ENCODE measurements at places on chromosomes 7 and 10.

DNA sequence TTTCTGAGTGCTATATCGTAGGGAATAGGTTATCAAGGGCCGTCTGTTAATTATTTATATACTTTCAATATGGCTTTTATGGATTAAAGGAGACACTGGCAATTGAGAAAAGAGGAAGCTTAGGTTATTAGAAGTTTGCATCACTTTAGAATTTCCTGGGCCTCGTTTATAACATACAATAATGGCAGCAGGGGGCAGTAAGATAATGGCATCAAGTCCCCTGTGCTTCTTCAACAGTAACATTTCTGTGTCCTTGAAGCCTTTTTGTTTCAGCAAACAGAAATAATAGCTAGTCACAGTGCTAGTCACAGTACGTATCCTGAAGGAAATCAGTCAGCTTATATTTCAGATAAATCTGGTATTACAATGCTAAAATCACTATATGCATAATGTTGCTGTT lies 41.9 kb downstream of the SPAM1 start:
- no peak for DNase-seq

GRCh38 chr10:108849688-108850087 lies 1073.6 kb downstream of the XPNPEP1 start:
- DNase-seq: no peak

DNA sequence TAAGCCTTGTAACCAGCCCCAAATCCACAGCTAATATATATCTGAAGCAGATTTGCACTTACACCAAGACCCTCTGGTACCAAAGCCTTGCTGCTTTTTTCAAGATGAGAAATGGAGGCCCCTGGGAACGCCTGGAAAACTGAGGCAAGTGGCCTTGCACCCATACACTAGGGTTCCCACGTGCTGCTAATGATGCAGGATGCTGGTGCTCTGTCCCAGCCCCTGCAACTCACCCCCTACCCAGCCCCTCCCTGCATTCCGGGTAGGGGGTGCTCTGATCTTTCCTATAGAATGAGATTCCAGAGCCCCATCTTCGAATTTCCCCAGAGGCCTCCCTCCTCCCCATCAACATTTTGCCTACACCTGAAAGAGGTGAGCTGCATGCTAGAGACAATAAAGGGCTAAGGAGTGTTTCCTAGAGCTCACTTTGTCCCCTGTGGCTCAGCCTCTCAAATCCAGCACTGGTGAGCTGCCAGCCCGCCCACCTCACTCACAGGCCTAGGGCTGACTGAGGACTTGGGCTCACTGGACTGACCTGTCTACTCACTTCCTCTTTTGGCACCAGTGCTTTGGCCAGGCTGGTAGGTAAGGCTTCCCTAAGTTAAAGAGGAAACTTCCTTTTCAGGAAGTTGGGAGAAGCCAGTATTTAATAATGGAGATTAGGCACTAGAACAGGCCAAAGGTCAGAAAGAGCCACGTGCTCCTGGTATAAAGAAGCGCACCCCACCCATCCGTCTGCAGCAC lies 9.8 kb downstream of the RBP4 start:
- DNase-seq: no peak

DNA sequence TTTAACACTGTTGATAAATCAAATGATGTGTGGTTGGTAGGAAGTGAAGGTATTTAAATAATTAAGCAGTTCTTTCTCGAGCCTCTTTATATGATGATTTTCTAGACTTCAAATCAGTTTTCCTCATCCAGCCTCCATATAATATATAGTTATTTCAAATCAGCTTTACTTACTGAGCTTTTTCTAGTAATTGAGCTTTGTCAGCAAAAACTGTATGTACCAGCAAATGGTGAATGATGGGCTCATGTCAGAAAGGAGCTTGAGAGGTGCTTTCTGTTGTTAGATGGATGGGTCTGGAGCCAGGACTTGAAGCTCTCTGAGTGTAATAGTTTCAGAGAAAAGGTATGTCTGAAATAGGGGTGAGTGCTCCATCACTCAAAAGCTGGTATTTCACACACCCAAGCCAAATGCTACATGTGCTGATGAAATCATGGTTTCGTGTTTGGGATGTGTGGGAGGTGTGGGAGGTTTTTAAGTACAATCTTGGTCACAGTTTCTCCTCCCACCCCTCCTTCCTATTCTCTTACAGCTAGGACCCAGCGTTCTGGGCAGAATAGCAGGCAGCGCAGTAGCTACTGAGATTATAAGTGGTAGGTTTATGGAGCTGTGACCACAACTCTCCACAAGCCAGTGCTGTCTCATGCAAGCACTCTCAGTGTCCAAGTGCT lies 55.8 kb downstream of the LRMDA start:
- DNase-seq: no peak

- DNase-seq: no peak
Observed at GRCh38 chr7:101731502-101732084, 85.8 kb upstream of the CUX1 start.

GRCh38 chr7:157565981-157566630 lies 229.3 kb downstream of the DNAJB6 start:
- no peak for DNase-seq

GRCh38 chr10:73131301-73131700 lies 21.0 kb downstream of the NUDT13 start:
- DNase-seq: no peak

- DNase-seq: no peak
Observed at GRCh38 chr10:8967061-8967460, 912.6 kb downstream of the GATA3 start.

DNA sequence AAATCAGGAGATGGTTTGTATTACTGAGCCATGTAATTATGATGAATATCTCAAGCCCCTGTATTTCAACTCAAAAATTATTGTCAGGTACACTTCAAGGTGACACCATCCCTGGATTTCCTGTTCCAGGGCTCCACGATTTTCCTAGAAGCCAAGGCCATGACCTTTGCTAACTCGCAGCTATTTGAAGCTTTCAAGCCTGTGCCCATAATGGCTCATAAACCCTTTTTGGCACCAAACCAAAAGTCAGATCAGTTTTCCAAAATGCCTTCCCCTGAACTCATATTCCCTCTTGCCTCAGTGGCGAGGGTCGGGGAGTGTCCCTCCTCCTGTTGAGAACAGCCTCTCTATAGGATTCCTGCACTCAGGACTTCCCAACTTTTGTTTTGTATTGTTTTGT lies 70.8 kb downstream of the HIP1 start:
- no peak for DNase-seq

DNA sequence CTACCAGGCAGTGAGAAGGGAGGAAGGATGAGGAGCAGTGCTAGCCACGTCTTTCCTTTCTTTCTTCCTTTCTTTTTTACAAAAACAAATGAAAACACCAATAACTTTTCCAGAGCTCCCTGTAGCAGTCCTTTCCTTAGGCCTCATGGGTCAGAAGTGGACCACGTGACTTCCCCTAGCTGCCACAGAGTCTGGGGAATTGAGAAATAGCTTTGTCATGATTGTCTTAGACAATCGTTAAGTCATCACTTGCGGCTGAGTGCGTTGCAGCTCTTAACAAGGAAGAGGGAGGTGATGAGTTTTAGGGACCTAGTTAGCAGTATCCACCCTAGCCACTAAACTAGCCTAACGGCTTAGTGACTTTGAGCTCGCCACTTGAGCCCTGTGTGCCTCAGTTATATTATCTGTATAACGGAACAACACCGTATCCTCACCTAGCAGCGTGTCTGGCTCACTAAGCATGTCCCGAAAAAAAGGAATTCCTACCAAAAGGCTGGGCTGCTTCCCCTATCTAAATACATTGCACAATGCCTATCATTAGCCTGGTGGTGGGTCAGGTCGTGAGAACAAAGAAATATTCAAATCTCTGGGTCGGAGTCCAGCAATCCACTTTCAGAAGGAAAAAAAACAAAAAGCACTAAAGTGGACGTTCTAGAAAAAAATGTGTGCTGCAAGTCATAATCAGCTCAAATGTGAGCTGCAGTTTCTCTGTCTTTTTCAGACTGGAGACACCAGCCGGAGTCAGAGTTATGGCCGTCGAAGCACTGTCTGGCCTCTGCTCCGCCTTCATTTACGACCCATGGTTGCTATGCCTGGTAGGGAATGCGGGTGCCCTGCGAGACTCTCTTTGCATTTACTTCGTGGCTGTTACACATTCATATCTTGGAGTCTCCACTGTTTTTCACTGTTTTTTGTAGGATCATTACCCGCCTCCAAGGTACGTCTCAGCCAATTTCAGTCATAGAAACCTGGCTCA lies 338.5 kb upstream of the FOXK1 start:
- DNase-seq: no peak

DNA sequence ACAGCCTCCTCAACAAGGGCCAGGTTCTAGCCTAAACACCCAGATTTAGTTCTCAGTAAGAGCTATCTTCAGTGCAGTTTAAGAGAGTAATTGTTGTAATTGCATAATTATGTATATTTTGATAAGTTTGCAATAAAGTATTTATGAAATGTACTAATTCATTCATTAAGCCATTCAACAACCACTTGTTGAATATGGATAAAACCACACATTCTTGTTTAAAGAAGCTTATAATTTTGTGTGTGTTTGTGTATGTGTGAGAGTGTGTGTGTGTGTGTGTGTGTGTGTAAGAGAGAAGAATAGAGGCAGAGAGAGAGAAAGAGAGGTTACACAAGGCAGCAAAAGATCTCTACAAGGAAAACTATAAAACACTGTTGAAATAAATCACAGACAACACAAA lies 115.0 kb upstream of the SLC25A13 start:
- DNase-seq: no peak

- DNase-seq: no peak
Observed at GRCh38 chr7:28292834-28293526, 112.4 kb upstream of the JAZF1 start.

DNA sequence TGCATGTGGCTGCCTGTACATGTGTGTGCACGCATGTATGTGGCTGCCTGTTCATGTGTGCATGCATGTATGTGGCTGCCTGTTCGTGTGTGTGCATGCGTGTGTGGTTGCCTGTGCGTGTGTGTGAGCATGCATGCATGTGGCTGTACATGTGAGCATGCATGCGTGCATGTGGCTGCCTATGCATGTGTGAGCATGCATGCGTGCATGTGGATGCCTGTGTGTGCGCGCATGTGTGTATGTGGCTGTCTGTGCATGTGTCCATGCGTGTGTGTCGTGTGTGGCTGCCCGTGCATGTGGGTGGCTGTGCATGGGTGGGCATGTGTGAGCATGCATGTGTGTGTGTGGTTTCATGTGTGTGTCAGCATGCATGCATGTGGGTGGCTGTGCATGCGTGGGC lies 218.3 kb downstream of the ELFN1 start:
- DNase-seq: no peak

DNA sequence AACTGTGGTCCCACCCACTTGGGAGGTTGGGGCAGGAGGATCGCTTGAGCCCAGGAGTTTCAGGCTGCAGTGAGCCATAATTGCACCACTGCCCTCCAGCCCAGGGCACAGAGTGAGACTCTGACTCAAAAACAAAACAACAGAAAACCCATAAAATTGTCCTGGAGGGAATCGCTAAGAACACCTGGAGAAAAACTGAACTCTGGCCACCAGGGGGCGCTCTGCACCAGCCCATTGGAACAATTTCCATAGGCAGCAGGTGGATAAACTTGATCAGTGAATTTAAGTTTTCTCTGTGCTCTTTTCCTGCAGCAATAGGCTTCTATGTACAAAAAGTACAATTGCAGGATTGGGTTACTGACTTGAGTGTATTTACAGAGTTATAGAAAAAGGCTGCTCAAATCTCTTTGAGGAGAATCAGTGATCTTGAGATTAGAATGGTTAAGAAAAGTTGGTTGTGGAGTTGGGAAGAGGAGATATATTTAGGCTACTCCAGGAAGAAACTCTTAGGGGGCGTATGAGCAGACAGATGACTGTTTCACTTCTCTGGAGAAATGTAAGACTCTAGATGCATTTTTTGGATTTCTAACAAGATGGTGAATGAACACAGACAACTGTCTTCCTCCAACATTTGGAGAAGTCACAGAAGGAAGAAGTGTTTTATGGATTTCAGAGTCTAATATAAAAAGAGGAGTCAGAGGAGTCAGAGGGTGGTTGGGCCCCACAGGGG lies 274.9 kb upstream of the GALNT17 start:
- peak; percentile 94 for DNase-seq

GRCh38 chr7:74070619-74070921 lies 13.0 kb upstream of the LIMK1 start:
- no peak for DNase-seq

- no peak for DNase-seq
Observed at GRCh38 chr7:26627891-26628341, 236.5 kb downstream of the SKAP2 start.

DNA sequence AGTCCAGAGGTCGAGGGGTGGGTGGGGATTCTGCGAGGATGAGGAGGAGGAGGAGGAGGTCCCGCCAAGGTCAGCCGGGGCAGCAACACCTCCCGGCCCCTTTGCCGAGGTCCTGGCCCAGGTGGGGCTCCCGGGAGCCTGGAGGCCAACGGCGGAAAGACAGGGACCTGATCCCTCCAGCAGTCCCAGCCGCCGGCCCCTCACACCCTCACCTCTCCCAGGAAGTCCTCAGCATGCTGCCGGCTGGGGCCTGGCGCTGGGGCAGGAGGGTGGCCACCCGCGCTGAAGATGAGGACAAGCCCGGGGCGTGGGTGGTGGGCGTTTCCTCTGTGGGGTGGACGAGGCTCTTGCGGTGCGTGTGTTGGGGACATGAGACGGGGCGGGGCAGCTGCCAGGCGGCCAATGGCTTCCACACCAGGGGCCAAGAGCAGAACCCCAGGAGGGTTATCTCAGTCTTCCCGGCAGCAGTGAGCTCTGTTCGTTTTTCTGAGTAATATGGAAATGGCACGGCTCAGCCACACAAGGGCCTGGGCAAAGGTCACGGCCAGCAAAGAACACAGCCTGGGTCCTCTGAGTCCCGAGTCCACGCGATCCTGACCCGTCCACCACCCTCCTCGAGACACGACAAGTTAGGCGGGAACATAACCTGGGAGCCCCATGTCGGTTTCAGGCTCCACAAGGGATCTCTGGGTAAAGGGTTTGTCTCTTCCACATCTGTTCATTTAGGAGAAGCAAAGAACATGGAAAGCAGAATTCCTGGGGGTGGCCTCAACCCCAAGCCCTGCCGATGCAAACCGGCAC lies 82.9 kb upstream of the PDGFA start:
- DNase-seq: no peak

- no peak for DNase-seq
Observed at GRCh38 chr10:86579883-86580520, 58.4 kb upstream of the WAPL start.

DNA sequence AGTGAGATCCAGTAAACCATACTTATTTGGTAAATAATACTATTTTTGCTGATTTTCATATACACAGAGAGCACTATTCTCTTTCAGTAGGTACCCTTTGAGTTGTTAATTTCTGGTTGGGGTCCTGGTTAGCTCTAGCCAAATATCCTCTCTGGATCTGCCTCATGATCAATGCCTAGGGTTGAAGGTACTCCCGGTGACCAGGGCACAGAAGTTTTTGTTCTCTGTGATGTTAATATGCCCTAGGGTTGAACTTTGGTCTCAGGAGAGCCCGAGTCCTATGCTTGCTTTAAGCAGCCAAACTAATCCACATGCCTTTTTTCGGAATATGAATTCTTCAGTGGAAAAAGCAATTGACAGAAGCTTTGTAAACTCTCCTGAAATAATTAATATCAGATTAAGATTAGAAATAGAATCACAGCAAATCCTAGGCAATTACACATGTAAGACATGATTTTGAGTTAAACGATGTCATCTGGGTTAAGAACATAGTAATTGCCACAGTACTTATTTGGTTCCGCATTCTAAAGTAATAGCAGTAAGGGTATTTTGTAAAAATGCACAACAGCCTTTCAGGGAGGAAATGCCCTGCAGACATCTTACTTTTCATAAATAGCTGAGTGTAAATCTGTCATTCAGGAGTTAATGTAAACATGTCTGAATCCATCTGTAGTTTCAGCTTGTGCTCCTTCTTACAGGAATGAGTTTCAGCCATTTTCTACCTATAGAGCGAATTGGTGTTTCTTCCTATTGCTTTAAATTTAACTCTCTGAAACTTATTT lies 10.1 kb downstream of the CHN2 start:
- DNase-seq: no peak

GRCh38 chr10:113444766-113445365 lies 108.0 kb upstream of the HABP2 start:
- DNase-seq: no peak
